ENCODE measurements at places on chromosomes 5 and 9.
A peak's percentile ranks its signal among the peaks of the same experiment; 100 is the strongest.

GRCh38 chr9:37559855-37560592 lies 16.2 kb downstream of the FBXO10 start:
- DNase-seq: no peak

DNA sequence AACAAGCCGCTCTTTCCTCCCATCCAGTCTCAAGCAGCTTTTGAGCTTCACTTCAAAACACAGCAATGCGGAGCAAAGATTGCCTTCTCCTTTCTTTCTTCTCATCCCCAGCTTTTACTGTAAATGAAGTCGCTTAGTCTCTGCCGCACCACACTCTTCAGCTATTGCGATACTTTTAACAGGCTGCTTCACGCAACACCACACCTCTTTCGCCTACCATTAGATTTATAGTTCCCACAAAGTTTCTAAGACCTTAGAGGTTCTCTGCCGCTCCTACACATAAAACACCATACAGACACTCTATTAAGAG lies 711 bp downstream of the PGGT1B start:
- peak; percentile 30 for DNase-seq

GRCh38 chr5:146851133-146851532 lies 27.4 kb downstream of the PPP2R2B start:
- no peak for DNase-seq

DNA sequence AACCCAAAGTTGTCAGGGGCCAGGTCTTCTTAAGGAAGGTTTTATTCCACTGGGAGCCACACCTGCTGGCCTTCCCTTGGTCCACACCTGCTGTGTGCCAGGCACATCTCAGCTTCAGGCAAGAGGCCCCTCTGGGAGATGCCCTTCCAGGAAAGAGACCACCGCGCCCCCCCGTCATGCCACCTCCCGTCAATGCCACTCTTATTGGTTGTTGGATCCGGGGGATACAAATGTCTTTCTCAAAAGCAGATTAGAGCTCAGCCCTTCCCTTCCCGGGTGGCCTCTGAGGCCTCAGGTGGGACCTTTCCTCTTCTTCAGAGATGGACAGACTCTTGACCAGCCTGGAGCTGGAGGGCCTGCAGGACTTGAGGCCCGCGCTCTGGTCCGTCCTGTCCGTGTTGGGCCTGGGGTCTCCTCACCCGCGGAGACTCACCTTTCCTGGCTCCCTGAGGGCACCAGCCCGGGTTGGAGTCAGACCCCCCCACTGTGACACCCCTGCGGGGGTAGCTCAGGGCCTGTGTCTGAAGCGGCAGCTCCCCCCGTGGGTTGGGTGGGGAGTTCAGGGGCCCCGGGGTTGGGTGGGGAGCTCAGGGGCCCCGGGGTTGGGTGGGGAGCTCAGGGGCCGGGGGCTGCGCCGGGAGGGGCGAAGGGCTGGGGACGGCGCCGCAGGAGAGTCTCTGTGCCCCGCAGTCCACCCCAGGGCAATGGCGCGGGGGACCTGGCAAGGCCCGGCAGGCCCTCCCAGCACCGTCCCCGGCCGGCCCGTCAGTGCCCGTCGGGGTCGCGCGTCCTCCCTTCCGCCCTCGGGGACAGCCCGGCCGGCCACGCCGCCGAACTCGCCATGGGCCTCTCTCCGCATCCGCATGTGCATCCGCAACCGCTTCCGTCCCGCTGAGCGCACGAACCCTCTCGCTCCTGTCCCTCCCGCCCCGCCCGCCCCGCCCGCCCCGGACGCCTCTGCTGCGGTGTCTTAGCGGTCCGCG lies 3.7 kb upstream of the SLC9A3 start:
- no peak for DNase-seq

DNA sequence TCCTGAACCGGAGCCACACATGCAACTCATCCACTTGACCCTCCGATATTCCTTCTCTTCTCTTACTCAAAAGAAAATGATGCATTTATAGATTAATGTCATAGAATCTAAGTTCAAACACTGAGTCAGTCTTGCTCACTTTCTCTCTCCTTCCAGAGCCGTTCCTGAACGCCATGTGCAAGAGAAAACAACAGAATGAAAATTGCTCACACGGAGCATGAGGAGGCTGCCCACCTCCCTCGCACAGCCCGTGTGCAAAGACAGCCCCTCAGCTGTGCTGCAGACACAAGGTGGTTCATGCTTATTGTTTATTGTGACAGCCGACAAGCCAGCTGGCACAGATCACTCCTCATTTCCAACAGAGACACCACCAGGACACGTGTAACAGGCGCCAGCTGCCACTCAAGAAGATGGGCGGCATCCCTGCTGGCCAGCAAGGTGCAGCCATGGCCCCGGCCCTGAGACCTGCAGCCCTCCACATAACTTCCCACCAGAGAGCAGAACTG lies 290.8 kb downstream of the GLIS3 start:
- peak; percentile 24 for DNase-seq

GRCh38 chr5:112862085-112862484 lies 998 bp downstream of the SRP19 start:
- no peak for DNase-seq

- DNase-seq: no peak
Observed at GRCh38 chr5:24598956-24599355, 45.8 kb downstream of the CDH10 start.

GRCh38 chr5:12876541-12877298 lies 972.5 kb upstream of the CTNND2 start:
- no peak for DNase-seq

- DNase-seq: peak; percentile 34
Observed at GRCh38 chr5:64166201-64166959, 737 bp downstream of the RNF180 start.

DNA sequence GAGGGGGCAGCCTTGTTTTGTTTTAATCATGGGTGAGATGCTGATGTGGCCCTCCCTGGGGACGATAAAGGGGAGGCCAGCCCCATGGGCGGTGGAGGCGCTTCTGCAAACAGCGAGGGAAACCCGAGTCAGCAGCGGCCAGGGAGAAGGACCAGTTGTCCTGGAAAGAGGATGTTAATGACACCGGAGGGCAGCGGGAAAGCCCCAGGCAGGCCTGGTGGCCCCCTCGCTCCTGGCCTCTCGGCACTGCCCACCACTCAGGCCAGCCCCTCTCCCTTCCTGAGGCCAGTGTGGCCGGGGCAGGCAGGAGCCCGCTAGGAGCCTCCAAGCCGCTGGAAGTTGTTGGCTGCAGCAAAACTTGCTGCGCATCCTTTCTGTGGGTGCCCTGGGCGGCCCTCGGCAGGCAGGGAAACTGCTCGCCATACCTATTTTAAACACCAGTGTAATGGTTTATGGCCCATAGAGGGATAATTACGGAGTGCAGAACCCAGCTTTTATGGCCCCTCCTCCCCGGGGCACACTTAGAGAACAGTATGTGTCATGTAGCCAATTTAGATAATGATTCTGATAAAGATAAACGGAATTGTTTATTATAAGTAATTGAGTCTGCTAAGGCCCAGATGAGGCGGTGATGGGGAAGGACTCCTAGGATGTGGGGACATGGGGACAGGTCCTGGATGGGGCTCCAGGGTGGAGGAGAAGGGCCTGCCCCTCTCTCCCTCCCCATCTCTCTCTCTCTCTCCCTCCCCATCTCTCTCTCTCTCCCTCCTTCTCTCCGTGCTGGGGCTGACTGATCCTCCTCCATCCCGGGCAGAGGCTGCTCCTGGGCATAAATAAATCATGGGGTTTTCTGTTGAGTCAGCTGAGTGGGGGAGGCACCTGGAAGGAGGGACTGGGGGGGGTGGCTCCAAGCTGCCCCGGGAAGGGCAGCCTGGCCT lies 36.9 kb downstream of the LMX1B start:
- DNase-seq: no peak

GRCh38 chr5:168877132-168877892 lies 298.1 kb upstream of the PANK3 start:
- no peak for DNase-seq

DNA sequence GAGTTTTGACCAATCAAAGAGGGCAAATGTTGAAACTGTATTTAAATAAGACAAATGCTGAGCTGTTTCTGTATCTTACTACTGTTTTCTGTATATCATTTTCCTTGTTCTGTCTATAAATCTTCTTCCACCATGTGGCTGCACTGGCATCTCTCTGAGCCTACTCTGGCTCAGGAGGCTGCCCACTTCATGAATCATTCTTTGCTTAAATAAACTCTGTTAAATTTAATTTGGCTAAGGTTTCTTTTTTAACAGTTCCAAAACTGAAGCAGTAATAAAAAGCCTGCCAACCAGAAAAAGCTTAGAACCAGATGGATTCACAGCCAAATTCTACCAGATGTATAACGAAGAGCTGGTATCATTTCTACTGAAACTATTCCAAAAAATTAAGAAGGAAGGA lies 40.2 kb upstream of the TAS2R1 start:
- DNase-seq: peak; percentile 74

DNA sequence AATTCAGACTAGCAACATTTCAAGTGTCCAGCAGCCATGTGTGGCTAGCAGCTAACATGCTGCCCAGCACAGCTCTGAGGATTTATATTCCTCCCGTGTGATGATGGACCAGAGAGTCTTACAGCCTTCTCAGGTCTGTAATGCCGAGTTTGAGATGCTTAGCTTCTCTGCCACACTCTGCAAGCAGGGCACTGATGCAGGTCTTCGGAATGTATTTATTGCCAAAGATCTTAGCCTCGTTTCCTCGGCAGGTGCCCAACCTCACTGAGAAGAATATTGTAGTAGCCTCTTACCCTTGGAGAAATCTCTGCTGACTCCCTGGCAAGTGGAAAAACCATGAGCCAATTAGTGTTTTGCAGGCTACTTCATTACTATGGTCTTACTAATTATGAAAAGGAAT lies 3.7 kb upstream of the RAI14 start:
- no peak for DNase-seq

DNA sequence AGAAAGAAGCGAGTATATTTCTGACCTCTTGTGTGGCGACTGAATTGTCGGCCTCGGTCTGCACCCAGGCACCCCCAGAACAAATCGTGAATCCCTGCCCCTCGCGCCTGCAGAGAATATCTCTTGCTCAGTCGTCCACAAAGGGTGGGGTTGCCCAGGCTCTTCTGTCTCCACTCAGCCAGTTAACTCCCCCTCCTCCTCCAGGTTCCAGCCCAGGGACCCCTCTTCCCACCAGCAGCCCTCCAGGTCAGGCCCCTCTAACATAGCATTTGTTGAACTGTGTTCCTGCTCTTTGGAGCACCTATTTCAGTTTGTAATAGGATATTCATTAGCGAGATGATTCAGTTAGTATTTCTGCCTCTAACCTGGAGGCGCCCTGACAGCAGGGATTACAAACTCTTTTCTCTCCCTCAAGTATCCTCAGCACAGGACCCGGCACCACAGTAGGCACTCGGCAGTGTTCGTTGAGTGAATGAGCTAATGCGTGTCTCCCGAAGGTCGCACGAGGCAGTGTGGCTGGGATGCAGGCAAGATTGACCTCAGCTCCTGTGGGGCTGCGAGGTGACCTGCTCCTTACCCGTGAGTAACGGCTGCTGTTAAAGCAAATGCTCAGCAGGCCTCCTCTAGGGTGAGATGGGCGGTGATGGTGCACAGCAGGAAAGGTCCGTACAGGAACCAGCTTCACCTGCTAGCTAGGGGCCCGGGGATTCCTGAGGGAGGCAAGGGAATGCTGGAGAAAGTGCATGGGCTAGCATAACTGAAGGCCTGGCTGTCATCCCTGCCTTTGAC lies 25.8 kb downstream of the ZBTB34 start:
- DNase-seq: no peak

- DNase-seq: no peak
Observed at GRCh38 chr5:115531380-115531779, 13.2 kb downstream of the FEM1C start.

DNA sequence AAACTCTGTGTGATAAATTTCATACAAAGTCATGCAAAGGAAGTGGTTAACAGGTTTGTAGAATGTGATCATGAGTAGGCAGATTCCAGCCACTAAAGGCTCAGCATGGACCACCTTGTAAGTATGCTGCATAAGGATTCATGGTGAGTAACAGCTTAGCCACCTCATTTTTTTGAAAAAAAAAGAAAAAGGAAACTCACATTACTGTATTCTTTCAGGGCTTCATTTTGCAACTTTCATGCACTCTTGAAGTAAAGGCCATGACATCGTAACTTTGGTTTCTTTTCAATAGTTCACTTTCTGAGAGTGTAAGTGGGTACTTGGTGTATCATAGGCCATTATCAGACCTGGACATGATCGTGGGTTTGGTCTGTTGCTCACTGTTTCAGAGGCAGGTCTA lies 175.1 kb downstream of the PCSK1 start:
- DNase-seq: peak; percentile 68

GRCh38 chr9:5800969-5801738 lies 31.8 kb downstream of the ERMP1 start:
- DNase-seq: no peak

DNA sequence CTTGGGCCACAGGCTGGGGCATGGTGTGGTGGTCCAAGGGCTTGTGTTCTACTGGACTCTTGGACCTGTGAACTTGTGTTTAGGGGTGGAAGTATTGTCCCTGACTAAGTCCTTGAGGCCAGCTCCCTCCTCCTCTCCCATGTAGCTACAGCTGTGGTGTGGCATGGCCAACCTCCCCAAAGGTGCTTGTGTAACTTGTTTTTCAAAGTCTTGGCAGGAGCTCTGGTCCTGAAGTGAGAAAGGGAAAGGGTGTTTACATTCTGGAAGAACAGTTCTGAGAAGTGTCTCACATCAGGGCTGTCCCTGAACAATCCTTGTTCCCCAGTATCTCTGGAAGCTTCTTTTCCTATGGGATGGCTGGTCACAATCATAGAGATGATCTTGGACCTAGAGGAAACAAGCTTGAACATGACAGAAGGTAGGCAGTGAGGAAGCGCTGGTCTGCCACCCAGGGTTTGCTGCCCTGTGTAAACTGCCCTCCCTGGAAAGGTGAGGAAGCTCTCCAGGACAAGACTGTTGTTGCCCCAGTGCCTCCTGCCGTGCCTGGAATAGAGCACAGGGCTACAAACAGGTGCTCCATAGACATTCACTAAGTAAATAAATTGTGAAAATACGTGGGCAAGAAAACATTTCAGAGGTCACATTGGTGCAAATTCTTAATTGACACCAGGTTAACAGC lies 64.6 kb upstream of the KLF9 start:
- DNase-seq: peak; percentile 48

GRCh38 chr5:118937393-118938061 lies 50.8 kb downstream of the DTWD2 start:
- DNase-seq: no peak

DNA sequence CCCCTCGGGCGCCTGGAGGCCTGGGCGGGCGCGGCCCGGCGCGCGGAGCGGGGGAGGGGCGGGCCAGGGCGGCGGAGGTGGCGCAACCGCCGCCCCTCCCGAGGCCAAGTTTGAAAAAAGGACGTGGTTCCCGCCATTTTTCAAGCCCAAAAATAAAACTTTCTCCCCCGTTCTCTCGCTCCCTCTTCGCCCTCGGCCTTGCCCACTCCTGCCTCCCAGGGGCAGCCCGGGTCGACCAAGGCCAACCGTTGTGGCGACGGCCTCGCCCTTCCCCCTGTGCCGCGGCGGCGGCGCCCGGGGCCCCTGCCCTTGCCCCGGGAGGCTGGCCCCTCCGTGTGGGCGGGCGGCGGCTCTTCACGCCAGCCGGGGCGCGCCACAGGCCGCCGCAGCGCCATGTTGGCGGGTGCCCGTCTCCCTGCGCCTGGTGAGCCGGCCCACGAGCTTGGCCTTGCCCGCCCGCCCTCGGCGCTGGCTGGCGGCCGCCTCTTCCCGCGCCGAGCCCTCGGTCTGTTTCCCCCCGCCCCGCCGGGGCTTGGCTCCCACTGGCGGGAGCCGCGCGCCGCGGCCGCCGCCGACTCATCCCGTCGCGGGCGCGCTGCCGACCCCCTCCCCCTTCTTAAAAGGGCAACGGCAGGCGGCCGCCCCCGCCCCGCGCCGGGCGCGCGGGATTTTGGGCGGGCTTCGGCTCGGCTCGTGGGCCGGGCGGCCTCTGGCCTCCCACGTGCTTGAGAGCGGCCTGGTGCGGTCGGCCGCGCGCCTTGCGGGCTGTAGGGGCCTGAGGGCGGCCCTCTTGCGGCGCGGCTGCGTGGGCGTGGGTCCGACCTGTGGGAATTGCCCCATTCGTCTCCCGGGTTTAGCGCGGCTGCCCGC lies 1.3 kb downstream of the ANP32B start:
- peak; percentile 77 for DNase-seq

- DNase-seq: peak; percentile 23
Observed at GRCh38 chr9:5468850-5469249, 18.5 kb downstream of the CD274 start.

Data from EH (cell line).